Activated CD8-positive, alpha-beta T cell treated with anti-CD3 and anti-CD28 coated beads for 36 hours (primary cell): ENCODE measurements at places on chromosomes 4 and X. TPM values are rescaled to one million over a fixed set of nuclear protein-coding genes. Genes with fewer than 3 reads are reported as not detected.

DNA sequence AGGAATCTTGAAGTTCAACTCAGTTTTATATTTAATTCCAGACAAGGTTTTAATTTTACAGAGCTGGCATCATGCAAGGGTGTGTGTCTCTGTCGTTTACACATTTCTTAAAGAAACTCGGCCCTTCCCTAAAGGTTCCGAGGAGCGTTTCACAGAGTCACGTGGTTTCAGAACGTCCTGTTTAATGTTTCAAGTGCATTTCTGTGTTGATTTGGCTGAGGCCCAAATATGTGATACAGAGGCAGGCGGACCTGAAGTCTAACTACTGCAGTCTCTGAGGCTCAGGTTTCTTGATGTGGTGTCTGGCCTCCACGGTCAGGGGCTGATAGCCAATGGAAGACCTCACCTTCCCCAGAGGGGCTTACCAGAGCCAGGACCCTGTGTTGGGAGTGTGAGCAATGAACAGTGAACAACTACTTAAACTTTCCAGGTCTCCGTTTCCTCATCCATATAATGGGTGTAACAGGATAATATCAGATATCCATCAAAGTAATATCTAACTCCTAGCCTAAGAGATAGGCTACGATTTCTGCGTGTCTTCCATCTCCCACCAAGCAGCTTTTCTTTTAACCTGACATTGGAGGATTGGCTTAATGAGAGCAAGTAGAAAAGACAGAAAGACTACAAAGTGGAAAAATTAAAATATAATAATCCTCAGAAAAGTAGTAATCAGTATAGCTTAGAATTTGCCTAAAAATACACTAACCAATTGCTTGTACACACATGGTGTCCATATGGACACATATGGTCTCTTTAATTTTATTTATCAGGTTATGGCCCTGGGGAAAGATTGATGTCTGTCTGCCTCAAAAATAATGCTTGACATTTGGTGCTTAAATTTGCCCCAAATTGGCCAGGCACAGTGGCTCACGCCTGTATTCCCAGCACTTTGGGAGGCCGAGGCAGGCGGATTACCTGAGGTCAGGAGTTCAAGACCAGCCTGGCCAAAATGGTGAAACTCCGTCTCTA is 50.0 kb upstream of the TRIM2 start:
- peak; percentile 43 for DNase-seq

DNA sequence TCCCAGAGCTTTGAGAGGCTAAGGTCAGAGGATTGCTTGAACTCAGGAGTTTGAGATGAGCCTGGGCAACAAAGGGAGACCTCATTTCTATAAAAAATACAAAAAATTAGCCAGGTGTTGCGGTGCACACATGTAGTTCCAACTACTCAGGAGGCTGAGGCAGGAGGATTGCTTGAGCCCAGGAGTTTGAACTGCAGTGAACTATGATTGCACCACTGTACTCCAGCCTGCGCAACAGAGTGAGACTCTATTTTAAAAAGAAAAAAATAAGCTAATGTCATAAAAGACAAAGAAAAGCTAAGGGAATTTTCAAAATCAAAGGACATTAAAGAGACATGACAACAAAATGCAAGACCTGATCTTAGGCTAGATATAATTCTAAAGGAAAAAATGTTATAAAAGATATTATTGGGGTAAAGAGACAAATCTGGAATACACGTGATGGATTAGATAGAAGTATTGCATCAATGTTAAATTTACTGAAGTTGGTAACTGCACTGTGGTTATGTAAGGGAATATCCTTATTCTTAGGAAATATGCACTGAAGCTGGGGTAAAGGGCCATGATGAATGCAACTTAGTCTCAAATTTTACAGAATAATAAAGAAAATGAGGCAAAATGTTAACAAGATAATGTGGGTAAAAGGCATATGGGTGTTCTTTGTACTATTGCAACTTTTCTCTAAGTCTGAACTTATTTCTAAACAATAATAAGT is 75.2 kb downstream of the SPRY1 start:
- DNase-seq, result no peak

DNA sequence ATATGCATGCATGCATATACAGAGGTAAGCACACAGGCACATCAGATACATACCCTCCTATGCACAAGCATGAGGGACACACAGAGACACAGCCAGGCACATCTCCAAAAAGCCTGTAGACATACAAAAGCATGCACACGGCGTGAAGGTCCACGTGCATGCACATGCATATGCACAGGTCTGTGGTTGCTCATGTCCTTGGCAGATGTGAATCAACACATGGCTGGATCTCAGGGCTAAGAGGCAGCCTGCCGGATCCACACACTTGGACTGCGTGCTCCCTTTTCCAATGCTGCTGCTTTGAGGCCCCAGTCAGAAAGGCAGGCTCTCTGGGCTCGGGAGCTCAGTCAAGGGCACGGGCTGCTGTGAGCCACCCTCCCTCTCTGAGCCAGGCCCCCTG is 3.6 kb downstream of the STARD8 start:
- no peak for DNase-seq

GRCh38 chr4:184232202-184232601 is 14.5 kb upstream of the ENPP6 start:
- no peak for DNase-seq

PPP2R2C gene
- not detected for total RNA-seq

GLA gene
- total RNA-seq, result 38.8 TPM

CFAP47 gene
- total RNA-seq, result not detected

DIPK2B gene
- total RNA-seq, result not detected

ELOVL6 gene
- total RNA-seq, result 7.7 TPM

DNA sequence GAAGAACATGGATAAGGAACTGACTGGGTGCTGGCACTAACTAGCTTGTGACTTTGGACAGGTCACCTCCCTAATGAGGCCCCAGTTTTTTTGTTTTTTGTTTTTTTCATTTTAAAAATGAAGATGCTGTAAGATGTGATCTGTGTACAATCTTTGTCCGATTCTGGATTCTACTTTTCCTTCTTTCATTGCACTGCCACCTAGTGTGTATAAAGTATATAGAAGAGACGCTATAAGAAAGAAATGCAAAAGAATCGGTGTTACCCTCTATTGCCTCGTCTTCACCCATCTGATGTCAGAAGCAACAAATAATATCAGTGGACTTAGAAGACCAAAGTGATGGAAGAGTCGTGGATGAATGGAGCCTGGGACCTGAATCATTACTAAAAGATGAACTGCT is 58.6 kb upstream of the P2RY10 start:
- no peak for DNase-seq

- no peak for DNase-seq
Measured at GRCh38 chr4:93731456-93731855, 97.1 kb upstream of the ATOH1 start.

DNA sequence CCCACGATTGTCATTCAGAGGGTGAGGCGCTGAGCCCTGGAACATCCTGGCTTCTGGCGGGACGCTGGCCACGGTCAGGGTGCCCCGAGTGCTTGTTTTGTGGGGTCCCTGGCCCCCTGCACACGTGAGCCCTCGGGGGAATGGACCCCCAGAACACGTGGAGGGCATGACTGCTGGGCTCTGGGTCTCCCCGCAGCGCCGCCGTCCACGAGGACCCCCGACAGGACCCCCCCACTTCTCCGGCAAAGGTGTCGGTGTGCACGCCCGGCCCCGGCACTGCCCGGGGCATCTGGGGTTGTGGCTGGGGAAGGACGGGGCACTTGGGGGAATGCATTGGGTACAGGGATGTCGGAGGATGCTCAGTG is 13.9 kb upstream of the GTPBP6 start:
- DNase-seq, result no peak

DNA sequence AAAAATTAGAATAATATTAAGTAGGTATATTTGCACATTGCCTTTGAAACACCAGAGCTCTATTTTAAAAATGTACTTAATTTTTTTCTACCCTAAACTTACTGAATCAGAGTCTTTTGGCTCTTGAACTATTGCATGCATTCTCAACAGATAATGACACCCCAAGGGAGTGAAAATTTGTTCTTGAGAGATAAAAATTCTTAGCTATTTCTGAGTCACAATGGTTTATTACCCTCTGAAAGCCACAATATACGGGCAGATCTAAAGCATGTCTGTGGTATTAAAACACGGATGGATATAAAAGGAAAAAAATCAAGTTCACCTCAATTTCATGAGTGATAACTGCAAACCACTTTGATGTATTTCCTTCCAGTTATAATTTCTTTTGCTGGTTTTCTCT is 636.3 kb upstream of the FTHL17 start:
- no peak for DNase-seq

ASMT gene
- total RNA-seq, result not detected

DNA sequence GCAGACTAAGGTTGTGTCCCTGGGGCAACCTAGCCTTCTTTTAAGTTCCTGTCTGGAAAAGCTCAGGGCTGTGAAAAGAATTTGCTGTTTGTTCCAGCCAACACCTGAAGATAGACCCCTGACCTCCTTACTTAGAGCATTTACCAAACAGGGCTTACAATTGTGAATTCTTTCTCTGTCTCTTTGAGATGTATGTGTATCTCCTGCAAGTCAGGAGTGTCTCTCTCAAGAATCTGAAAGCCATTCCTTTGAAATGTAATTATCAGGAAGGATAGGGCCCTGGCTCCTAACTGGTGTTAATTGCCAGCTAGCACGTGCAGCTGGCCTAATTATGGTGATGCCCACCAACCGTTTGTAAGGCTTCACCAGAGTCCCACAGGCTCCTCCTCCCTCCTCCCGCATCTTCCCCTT is 18.2 kb downstream of the CCNG2 start:
- DNase-seq, result no peak

TEX11 gene
- not detected for total RNA-seq

- no peak for DNase-seq
Measured at GRCh38 chr4:3461515-3462291, 1.4 kb upstream of the DOK7 start.

- DNase-seq, result no peak
Measured at GRCh38 chr4:163562496-163562895, 68.0 kb downstream of the TMA16 start.

DNA sequence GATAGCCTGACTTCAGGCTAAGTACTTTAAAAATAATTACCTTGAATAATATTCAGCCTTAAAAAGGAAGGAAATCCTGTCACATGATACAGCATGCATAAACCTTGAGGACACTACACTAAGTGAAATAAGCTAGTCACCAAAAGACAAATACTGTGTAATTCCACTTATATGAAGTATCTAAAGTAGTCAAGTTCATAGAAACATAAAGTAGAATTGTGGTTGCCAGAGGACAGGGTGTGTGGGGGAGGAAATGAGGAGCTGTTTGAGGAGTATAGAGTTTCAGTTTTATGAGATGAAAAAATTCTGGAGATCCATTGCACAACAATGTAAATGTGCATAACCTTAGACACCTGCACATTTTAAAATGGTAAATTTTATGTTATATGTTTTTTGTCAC is 5.6 kb upstream of the STPG2 start:
- no peak for DNase-seq

- DNase-seq, result no peak
Measured at GRCh38 chr4:112410364-112410763, 105.6 kb downstream of the NEUROG2 start.

PPP3CA gene
- total RNA-seq, result 11.8 TPM

GRCh38 chr4:76376534-76376933 is 44.4 kb downstream of the CCDC158 start:
- DNase-seq, result no peak

CCDC110 gene
- 0.45 TPM for total RNA-seq

DNASE1L1 gene
- total RNA-seq, result 10.3 TPM

GRCh38 chr4:163537114-163537513 is 42.6 kb downstream of the TMA16 start:
- no peak for DNase-seq

GRCh38 chrX:20585782-20586181 is 319.1 kb upstream of the RPS6KA3 start:
- DNase-seq, result no peak

- DNase-seq, result no peak
Measured at GRCh38 chr4:168831585-168831918, 178.5 kb downstream of the CBR4 start.

- DNase-seq, result no peak
Measured at GRCh38 chr4:58551676-58552075, 1441.5 kb upstream of the IGFBP7 start.

CCNB3 gene
- 0.25 TPM for total RNA-seq

DNA sequence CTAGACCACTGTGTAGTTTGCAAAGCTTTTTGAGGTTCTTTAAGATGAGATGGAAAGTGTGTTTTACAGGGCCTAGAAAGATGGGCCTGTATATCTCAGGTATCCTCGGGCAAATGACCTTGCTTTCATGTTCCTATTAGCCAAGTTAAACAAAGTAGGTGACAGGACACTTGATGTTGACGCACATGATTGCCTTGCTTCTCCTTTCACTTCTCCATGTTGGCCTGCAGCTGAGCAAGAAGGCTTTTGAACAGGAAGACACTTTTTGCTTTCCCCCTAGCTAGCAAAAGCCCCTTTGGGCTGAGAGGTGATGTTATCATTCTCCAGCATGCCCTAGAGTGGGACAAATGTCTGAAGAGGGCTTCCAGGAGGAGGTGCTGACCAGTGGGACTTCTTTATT is 202.1 kb downstream of the GPC3 start:
- no peak for DNase-seq

DNA sequence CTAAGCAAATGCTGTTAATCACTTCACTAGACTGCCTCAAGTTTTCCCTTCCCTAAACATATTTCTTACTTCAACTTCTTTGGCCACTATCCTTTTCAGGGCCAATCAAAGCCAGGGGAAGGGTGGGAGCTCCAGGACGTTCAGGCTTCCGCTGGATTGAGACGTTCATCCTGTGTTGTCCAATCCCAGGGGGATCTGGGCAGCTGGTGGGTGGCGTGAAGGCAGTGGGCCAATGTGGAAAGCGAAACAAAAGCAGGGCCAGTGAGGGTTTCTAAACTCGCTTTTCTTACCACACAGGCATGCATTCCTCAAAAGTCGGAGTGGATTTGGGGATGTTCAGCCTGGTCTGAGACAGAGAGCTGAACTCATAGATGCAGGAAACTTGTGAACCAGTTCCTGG is 7.6 kb downstream of the CXCL13 start:
- no peak for DNase-seq

PAGE5 gene
- total RNA-seq, result not detected

HAND2 gene
- total RNA-seq, result not detected

IL2RG gene
- total RNA-seq, result 302 TPM

ASB9 gene
- not detected for total RNA-seq

- no peak for DNase-seq
Measured at GRCh38 chrX:134373736-134374135, 86.2 kb upstream of the HPRT1 start.

NAP1L2 gene
- total RNA-seq, result 1.4 TPM

DNA sequence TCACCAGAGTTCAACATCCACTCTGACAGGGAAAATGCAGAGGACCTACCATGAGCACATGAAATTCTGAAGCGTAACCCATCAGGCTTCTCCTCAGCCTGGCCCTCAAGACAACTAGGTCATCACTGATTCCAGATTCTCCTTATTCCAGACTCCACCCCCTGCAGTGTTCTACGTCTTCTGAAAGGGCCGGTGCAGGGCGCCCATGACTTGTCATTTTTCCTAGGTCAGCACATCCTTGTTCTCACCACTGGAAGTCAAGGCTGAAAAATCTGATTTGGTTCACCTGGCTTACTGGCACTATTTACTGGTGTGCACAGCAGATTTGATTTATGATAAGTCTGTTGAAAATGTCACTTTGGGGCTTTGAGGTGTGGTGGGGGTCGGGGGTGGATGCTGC is 140.9 kb upstream of the KLF3 start:
- no peak for DNase-seq

APELA gene
- not detected for total RNA-seq

IL15 gene
- 2.3 TPM for total RNA-seq

- DNase-seq, result no peak
Measured at GRCh38 chr4:152594057-152594456, 58.2 kb upstream of the FBXW7 start.

GRCh38 chr4:54929459-54929858 is 195.9 kb downstream of the KDR start:
- no peak for DNase-seq

GRCh38 chr4:102263024-102263787 is 82.1 kb downstream of the SLC39A8 start:
- DNase-seq, result peak; percentile 19

CFP gene
- total RNA-seq, result 1.6 TPM
